Occipital lobe (tissue), 3 donors: ENCODE measurements at places on chromosomes 1 and 21.

DNA sequence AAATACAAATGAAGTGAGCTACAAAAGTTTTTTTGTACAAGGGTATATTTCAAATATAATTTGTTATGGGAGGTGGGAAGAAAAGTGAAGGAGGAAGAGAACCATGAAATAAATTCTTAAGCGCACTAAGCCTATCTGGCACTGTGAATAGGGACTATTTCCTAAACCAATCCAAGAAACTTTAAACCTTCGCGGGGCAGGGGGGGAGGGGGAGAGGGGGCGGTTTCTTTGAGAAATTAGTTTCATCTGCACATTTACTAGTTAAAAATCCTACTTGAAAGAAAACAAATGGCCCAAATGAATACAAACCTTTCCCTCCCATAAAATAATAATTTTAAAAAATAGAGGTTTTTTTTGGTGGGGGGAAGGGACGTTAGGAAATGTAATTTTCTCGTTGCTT lies 364 bp downstream of the GOLPH3L start:
- DNase-seq, result no peak

DNA sequence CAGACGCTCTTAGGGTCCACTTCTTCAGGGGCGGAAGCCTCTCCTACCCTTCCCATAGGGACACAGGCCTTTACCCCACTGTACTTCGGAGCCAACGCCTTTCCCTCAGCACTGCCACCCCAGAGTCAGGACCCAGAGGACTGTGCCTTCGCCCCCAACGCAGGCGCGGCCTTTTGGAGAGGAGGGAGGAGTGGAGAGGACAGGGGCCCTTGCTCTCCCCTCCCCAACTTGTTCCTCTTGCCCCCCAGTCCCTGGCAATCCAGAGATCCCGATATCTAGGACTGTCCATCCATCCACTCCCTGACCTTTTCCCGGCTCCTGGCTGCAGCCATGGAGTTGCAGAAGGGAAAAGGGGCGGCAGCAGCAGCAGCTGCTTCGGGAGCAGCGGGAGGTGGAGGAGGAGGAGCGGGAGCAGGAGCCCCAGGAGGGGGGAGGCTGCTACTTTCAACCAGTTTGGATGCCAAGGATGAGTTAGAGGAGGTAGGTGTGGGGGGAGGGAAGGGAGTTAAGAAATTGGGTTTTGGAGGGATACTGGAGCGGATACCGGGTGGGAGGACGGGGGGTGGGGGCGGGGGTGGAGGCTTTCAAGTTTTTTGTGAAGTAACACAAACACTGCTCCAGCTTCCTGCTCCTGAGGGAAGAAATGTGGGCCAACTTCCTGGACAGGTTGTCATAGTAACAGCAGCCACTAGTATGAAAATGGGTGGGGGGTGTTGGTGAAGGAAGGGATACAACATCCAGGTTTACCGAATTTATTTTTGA lies 636 bp downstream of the INTS3 start:
- peak; percentile 9 for DNase-seq

GRCh38 chr1:41242342-41243078 lies 404 bp upstream of the SCMH1 start:
- DNase-seq, result no peak

- no peak for DNase-seq
These were observed 284.3 kb upstream of the NR5A2 start for GRCh38 chr1:199743227-199743626.

DNA sequence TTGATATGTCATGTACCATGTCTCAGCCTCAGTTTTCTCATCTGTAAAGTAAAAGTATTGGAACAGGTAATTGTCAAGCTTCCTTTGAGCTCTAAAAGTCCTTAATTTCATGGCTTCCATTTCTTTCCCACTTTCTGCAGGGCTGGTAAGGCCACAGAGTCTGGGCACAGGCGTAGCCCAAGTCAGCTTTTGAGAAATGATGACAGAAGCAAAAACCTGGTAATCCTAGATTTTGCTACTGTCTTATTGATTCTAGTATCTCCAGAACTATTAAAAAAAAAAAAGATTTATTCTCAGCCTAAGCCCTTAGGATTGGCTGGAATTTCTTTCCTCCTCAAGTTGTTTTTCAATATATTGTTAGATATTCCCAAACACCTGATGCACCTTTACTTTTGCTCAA lies 31.3 kb downstream of the PLXNA2 start:
- no peak for DNase-seq

- no peak for DNase-seq
These were observed 33.5 kb downstream of the XKR8 start for GRCh38 chr1:27993241-27993640.

DNA sequence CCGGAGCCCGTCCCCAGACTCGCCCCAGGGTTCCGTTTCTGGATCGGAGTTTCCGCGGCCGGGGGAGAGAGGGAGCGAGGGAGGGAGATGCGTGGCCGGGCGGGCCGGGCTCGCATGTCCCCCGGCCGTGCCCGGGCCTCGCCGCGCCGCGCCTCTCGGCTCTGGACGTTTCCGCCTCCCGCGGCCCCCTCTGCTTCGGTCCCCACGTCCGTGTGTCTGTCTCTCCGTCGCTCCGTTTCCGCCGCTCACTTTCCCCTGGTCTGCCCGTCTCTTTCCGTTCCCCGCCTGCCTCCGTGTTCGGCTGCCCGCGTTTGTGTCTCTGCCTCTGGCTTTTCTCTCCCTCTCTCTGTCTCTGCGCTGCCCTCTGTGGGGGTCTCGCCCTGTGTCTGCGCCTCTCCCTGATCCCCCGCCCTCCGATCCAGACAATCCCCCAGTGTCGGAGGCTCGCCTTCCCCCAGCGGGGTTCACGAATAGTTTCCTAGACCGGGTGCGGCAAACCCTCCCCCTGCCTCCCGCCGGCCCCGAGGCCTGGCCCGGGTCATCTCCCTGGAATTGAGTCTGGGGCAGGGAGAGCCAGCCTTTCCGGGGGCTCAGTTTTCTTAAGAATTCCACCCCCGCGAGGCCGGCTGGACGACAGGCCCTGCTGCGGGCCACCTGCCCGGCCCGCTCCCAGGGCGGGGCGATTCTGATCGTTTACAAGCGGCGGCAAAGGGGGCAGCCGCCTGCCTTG lies 735 bp downstream of the NBL1 start:
- no peak for DNase-seq

GRCh38 chr1:102107441-102107840 lies 110.7 kb upstream of the OLFM3 start:
- no peak for DNase-seq

DNA sequence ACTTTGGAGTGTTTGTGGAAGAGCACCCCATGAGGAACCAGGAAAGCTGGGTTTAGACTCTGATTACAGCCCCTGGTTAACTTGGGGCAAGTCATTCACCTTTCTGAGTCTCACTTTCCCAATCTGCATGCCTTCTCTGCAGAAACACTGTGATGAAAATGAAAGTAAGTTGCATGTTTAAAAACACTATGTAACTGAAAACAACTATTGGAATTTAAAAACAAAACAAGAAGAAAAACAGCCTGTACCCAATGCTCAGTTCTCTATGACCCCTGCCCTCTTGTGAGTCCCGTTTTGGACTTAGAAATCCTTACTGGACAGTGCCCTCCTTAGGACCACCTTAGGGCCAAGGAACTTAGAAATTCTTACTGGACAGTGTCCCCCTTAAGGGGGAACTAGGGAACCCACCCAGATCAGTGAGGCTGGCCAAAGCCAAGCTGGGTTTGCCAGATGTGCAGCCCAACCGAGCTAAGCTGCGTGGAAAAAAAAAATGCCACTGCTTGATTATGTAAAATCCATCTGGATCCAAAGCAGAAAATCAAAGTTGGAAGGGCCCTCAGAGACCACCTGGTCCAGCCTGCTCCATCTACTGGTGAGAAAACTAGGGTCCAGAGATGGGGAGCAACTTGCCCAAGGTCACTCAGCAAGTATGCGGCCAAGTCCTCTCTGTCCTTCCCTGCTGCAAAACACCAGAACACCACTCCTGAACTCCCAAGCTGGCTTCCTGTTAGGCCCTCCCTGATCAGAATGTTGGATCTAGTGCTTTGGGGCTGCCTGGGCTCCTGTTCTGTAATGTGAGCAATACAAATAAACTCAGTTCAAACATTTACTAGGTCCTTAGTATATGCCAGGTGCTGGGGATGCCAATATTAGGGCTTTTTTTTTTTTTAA lies 77.7 kb downstream of the MRPL37 start:
- no peak for DNase-seq

DNA sequence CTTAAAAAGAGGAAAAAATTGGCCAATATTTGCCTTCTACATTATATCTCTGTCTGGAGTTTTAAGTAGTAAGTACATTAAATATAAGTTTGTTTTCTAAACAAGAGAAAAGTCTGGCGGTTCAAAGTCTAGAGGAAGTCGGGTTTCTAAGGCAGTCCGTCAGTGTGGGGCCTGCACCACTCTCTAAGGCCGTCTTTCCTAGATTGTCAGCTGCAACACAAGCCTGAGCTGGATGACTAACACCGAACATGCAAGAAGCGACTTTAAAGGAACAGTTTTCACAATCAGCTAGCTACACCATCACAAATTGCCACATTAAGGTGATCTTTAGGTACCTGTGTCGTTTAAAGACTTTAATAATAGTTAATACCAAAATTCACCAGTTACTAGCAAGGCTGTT lies 19.6 kb downstream of the CCSAP start:
- DNase-seq, result no peak

GRCh38 chr21:36990508-36991205 lies 15.8 kb upstream of the RIPPLY3 start:
- DNase-seq, result no peak

DNA sequence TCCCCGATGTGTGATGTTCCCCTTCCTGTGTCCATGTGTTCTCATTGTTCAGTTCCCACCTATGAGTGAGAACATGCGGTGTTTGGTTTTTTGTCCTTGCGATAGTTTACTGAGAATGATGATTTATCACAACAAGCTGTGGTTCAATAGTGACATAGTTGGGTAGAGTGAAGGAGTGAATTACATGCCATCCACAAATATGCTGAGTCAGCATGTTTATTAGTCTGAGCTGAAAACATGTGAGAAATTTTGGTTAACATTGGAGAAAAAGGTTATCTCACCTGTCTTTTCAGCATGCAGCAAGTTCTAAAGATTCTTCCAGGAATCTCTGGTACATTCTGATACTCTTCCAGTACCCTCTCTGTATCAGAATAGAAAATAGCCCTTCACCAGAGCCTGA lies 19.0 kb downstream of the OR2L3 start:
- DNase-seq, result no peak

DNA sequence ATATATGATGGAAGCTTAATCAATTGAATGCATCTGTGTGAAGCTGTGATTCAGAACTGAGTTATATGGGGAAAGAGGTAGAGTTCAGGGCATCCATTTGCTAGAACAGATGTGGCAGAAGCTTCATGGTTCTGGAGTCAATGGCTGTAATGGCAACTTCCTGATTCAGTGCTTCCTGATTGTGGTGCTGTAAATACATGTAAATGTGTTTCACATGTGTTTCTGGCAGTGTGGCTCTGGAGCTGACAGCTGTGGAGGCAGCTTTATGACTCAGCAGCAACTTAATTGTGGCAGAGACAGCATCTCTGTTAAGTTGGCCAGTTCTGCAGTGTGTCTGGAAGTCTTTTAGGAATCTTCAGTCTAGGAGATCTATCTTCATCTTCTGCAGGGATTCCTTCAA lies 226.6 kb upstream of the ZRANB2 start:
- DNase-seq, result peak; percentile 13

DNA sequence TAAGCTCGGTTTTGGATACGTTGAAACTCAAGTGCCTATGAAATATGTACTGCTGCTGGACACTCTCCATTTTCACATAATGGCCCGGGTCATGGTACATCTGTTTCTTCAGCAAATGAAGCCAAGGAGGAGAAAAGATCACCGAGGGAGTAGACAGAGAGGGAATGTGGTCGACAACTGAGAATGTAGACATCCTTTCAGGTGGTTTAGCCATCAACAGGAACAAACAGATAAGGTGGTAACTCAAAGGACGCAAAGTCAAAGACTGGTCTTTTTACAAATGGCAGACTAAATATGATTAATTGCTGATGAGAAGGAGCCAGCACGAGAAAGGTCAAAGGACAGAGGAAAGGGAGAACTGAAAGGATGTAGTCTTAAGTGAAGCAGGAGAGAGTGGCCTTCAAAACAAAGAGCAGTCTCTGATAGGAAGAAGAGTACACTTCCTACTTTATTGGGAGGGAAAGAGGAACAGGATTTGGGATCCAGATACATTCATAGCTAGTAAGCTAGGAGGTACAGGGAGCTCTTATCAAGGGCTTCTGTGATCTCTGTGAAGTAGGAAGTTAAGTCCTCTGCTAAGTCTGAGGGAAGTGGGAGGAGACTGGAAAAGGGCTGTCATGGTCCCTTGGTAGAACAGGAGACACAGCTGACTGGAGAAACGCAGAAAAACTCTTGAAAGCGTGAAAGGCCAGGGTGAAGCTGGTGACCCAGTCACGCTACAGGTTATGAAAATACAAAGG lies 28.3 kb downstream of the NUP133 start:
- DNase-seq, result no peak

DNA sequence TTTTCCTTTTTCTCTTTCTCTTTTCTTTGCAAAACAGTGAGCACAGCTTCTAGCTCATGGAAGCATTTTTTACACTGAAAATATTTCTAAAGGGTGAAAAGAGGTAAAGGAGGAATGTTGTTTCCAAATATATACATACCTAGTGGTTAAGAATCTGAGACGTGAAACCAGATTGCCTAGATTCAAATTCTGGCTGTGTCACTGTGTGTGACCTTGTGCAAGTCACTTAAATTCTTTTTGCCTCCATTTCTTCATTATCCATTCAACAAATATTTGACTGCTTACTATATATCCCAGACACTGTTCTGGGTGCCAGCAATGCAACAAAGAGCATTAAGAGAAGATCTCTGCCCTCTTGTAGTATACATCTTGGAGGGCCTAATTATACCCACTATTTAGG lies 53.3 kb downstream of the ZFYVE9 start:
- no peak for DNase-seq

GRCh38 chr1:208885650-208886049 lies 641.5 kb upstream of the PLXNA2 start:
- no peak for DNase-seq

GRCh38 chr21:41170442-41170841 lies 2.5 kb downstream of the BACE2 start:
- no peak for DNase-seq

DNA sequence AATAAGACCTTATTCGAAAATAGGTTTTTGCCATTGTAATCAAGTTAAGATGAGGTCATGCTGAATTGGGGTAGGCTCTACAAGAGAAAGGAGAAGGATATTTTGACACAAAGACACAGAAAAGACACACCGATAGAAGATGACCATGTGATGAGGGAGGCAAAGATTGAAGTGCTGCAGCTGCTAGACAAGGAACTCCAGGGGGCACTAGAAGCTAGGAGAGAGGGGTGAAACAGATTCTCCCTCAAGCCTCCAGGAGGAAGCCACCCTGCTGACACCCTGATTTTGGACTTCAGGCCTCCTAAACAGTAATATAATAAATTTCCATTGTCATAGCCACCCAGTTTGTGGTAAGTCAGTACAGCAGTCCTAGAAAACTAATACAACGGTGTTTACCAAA lies 506.8 kb upstream of the CAMK1G start:
- DNase-seq, result no peak

GRCh38 chr1:12087797-12088314 lies 24.8 kb downstream of the TNFRSF8 start:
- DNase-seq, result no peak

GRCh38 chr1:10063878-10064277 lies 31.1 kb downstream of the UBE4B start:
- no peak for DNase-seq

GRCh38 chr1:76802094-76802493 lies 65.2 kb upstream of the ST6GALNAC5 start:
- DNase-seq, result no peak
